ENCODE measurements at places on chromosomes 6 and 20. TPM values are rescaled to one million over a fixed set of nuclear protein-coding genes. Genes with fewer than 3 reads are reported as not detected.

The OOEP gene
- 0.87 TPM for total RNA-seq

The WFDC5 gene
- total RNA-seq, result 391 TPM

The MLN gene
- total RNA-seq, result not detected

DNA sequence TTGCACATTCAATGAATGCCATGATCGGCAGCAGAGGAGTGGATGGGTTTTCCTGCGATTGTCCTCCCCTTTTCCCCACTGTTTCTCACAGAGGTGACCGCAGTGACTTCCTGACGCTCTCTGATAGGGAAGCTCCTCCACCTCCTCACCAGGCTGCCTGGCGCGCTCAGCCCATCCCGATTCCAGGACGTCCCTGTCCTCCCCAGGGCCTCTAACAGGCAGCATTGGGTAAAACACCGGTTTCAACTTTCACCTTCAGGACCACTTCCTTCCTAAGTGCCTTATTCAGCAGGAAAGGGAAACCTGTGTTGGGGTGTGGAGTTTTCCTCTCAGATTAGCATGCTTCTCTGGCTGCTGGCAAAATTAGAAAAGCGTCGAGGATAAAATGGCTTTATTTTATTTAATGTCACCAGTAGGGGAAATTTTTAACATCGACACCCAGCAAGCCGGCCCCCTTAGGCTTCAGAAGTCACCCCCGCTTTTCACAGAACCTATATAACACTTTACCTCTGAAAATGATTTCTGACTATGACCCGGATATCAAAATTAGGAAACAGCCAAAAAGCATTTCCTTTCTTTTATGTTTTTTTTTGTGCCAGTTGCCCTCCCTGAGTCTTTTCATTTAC, 570.4 kb upstream of the GJE1 start:
- no peak for DNase-seq

GRCh38 chr6:29506446-29507067, 18.8 kb upstream of the MAS1L start:
- no peak for DNase-seq

GRCh38 chr6:36242626-36243025, 27.2 kb upstream of the PNPLA1 start:
- DNase-seq, result no peak

DNA sequence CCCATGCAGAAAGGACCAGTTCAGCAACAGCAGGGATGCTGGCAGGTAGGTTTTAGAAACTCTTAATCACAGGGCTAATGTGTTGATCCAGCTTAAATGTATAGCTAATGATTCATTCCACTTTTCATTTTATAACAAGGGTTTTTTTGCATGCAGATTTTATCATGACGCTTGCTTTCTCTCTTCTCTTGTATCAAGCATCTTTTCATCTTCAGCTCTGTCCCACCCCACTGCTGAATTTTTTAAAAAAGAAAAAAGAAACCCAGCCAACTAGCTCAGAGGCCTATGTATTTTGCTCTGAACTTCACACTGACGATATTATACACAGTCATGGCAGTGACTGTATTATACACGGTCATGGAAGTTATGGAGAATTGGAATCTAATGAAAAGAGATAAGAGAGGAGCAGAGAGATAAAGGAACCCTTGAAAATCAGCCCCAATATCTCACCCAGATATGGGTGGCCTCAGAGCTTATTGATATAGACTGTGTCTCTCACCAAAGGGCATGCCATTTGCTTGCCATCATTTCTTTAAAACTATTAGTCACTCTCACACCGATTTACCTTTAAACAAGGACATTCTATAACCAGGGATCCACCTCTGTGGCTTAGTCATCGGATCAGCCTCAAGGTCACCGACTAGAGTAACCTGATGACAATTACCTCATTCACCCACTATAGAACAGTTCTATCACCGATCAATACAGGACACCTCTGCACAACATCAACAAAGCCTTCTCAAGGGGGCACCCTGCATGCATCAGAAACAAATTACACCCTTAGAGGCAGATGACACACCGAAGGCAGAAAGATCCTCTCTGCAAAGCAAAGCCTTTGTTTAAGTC, 222.0 kb downstream of the ATXN1 start:
- DNase-seq, result no peak

- DNase-seq, result no peak
Observed at GRCh38 chr6:466564-466963, 75.0 kb downstream of the IRF4 start.

GRCh38 chr6:149905911-149906371, 8.0 kb upstream of the RAET1E start:
- DNase-seq, result peak; percentile 60

- DNase-seq, result no peak
Observed at GRCh38 chr6:41700463-41701347, 34.7 kb downstream of the TFEB start.

- no peak for DNase-seq
Observed at GRCh38 chr6:39256294-39256940, 27.1 kb upstream of the KCNK5 start.

DNA sequence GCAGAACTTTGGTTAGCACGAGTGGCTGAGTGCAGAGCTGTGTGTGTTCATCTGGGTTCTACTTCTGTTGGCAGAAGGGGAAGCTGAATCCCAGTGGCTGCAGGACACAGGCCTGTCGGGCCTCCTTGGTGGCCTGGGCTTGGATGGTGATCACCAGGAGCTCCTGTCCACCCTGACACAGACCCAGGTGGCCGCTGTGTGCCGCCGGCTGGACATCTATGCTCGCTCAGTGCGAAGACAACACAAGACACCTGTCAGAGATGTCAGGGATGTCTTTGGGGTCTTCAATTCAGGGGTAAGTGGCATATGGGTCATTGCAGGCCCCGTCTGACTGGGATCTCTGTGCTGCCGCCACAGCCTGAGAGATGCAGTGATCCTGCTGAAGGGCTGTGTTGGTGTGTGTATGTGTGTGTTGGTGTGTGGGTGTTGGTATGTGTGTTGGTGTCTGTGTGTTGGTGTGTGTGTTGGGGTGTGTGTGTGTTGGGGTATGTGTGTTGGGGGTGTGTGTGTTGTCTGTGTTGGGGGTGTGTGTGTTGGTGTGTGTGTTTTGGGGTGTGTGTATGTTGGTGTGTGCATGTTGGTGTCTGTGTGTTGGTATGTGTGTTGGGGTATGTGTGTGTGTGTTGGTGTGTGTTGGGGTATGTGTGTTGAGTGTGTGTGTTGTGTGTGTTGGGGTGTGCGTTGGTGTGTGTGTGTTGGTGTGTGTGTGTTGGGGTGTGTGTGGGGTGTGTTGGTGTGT, 25.5 kb downstream of the ARHGAP40 start:
- DNase-seq, result no peak

The ULBP1 gene
- total RNA-seq, result 0.34 TPM

DNA sequence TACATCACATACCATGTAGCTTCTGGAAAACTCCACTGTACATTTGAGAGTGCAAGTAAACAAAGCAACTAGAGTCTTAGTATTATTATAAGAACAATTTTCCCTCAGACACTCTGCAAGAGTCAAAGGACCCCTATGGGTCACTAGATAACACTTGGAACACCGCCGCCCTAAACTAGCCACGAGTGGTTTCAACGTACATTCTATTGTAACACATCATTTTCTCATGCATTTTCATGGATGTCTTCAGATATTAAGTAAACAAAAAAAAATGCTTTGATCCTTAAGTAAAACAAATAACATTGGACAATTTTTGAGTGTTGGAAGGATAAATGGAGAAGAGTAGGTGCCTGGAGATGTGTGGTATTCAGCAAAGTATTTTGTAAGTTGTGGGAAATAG, 3.2 kb upstream of the RNF146 start:
- DNase-seq, result no peak

The DZANK1 gene
- 1.7 TPM for total RNA-seq

DNA sequence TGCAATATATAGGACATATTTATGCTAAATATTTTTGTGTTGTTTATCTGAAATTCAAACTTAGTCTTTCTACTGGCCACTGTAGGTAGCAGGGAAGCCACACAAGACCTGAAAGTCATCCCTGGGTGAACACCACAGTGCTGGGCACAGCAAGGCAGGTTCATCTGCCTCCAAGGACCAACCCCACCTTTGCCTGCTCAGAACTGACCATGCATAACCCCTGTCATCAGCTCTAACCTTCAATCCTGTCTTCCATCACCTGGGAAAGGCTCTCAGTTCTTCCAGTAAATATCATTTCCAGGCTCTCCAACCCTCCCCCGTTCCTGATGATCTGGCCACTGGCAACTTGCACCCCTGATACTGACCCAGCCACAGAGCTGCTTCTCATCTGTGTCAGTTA, 32.7 kb upstream of the CST7 start:
- no peak for DNase-seq

The OTOR gene
- total RNA-seq, result not detected

- DNase-seq, result no peak
Observed at GRCh38 chr6:38714239-38715015, 684 bp upstream of the DNAH8 start.

The SLC44A4 gene
- 1.4 TPM for total RNA-seq

The FAM229B gene
- 0.72 TPM for total RNA-seq

The LHFPL5 gene
- total RNA-seq, result not detected

The SMLR1 gene
- total RNA-seq, result not detected

Measured in suprapubic skin (tissue), 4 donors.